ENCODE measurements at places on chromosomes 4 and X. TPM values are rescaled to one million over a fixed set of nuclear protein-coding genes. Genes with fewer than 3 reads are reported as not detected.

The HHIP gene
- polyA plus RNA-seq = 33.9 TPM

The SH3D19 gene
- polyA plus RNA-seq = 31.9 TPM

The MID1 gene
- 25.9 TPM for polyA plus RNA-seq

The CWH43 gene
- polyA plus RNA-seq = not detected

The AGTR2 gene
- 0.21 TPM for polyA plus RNA-seq

The KLB gene
- polyA plus RNA-seq = 11.5 TPM

The PGAM4 gene
- polyA plus RNA-seq = not detected

The FAM47C gene
- not detected for polyA plus RNA-seq

The OTC gene
- polyA plus RNA-seq = 10.1 TPM

DNA sequence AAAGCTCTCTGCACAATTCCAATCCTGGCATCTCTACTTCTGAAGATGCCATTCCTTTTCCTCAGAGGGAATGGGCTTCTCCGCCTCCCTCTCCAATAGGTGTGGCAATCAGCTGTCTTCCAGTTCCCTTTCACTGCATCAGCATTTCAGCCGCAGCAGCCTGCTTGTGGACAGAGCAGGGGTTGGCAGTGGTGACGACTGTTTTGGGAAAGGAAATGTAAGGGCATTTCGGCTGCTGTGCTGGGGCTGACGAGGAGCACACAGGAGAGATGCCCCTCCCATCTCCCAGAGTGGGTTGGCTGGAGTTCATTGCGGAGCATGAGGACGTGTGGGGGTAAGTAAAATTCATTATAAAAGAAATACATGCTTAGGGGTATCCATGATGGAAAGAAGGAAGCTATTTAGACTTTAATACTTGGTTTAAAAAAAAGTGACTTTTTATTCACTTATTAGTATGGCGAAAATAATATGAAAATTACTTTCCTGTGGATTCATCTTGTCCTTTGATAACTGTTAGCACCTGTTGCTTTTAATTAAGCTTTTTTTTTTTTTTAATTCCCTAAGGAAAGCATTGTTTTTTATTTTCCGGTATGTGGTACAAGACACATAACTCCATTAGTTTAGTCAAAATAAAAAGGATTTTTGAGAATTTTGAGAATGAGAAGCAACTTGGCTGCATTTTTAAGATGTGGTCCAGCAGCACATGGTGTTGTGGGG, at the start of gene LIMCH1:
Gene LIMCH1, plus strand, starts transcription at position 141 of the 717 bp plus-strand sequence. CDS start 67,839 bp downstream, outside the sequence.
- no peak within 1 kb of the TSS for H3K27ac ChIP-seq
- DNase-seq = no peak
- peaks cover 2% of the 10 kb centered on the region for H3K27me3 ChIP-seq

DNA sequence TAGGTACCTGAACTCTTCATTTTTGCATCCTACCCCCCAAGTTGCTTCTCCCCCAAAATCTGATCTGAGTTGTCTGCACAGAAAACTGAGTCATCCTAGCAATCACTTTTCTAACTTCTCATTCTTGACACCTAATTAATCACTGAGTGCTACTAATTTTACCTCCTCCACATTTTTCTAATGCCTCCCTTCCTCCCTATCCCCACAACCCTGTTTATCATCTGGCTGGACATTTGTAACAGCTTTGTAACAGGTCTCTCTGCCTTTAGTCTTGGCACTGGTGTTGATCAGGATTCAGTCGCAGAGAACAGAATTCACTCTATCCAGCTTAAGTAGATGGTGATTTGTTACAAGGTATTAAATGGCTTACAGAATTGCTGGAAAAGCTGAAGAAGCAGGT, 303.9 kb upstream of the GATB start:
- H3K4me1 ChIP-seq = peaks cover 8% of the 10 kb centered on the region
- H3K27ac ChIP-seq = no peak overlapping the region
- no peak overlapping the region for H3K4me3 ChIP-seq

- no peaks in the 10 kb centered on the region for H3K4me1 ChIP-seq
- H3K36me3 ChIP-seq = no peaks in the 10 kb centered on the region
- no peak overlapping the region for H3K27ac ChIP-seq
- DNase-seq = no peak
- no peak overlapping the region for H3K4me3 ChIP-seq
Observed at GRCh38 chrX:54230435-54231148, 47.5 kb upstream of the FAM120C start.

- no peak overlapping the region for H3K4me3 ChIP-seq
- H3K36me3 ChIP-seq = no peaks in the 10 kb centered on the region
- H3K27ac ChIP-seq = peak overlapping the region; percentile 12
- H3K4me1 ChIP-seq = no peaks in the 10 kb centered on the region
Observed at GRCh38 chrX:3094261-3094660, 53.0 kb downstream of the ARSF start.

DNA sequence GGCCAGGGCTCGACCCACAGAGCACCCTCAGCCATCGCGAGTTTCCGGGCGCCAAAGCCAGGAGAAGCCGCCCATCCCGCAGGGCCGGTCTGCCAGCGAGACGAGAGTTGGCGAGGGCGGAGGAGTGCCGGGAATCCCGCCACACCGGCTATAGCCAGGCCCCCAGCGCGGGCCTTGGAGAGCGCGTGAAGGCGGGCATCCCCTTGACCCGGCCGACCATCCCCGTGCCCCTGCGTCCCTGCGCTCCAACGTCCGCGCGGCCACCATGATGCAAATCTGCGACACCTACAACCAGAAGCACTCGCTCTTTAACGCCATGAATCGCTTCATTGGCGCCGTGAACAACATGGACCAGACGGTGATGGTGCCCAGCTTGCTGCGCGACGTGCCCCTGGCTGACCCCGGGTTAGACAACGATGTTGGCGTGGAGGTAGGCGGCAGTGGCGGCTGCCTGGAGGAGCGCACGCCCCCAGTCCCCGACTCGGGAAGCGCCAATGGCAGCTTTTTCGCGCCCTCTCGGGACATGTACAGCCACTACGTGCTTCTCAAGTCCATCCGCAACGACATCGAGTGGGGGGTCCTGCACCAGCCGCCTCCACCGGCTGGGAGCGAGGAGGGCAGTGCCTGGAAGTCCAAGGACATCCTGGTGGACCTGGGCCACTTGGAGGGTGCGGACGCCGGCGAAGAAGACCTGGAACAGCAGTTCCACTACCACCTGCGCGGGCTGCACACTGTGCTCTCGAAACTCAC, 3.6 kb downstream of the MID1IP1 start:
- peak overlapping the region; percentile 64 for H3K4me3 ChIP-seq
- H3K27ac ChIP-seq = peak overlapping the region; percentile 96
- DNase-seq = peak; percentile 32
- peaks cover 22% of the 10 kb centered on the region for H3K4me1 ChIP-seq
- H3K27me3 ChIP-seq = no peaks in the 10 kb centered on the region

DNA sequence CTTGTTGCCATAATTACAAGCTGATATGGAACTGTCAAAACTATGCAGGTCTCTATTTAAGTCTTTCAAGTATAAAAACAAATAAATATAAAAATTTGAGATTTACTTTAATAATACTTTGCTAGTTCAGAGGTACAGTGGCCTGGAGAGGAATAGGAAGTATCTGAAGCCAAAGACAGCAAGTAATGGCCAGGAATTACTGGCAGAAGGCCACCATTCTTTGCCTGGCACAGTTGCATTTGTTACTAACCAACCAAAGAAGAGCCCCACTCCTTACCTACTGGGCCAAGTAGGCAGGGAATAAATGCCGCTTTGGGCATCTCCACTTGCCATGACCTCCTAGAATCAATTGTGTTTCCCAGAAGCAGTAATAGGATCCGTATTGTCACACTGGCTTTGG, 13.8 kb upstream of the ADAMTS3 start:
- no peak overlapping the region for H3K27ac ChIP-seq
- H3K27me3 ChIP-seq = no peaks in the 10 kb centered on the region
- no peaks in the 10 kb centered on the region for H3K36me3 ChIP-seq
- H3K4me1 ChIP-seq = no peaks in the 10 kb centered on the region
- no peak overlapping the region for H3K4me3 ChIP-seq
- DNase-seq = no peak

DNA sequence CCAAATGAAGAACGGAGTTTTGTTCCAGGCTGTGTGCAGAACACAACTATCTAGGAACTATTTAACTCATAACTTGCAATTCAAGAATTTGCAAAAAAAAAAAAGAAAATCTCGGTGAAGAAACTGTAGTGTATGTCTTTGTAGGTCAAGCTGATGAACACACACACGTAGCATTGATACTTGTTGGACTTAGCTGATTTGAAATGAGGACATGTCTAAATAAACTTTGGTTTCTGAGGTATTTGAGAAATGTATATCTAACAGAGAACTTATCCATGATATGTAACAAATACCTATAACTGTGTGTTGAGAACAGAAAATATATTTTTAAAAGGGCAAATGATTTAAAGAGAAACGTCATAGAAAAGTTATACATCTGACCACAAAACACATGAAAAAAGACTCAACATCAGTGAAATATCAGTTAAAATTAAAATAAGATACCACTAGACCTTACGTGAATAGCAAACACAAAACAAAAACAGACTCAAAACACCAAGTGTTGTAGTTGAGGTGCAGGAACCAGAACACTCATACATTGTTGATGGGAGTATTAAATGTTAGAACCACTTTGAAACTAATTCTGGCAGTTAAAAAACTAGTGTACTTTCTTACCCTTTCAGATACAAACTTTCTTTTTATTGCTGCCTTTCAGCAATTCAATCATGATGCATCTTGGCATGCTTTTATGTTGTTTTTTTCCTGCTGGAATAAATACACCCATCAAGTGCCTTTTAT, 1535.8 kb upstream of the PCDH10 start:
- no peak for DNase-seq
- no peaks in the 10 kb centered on the region for H3K4me1 ChIP-seq
- H3K27me3 ChIP-seq = no peaks in the 10 kb centered on the region
- no peak overlapping the region for H3K4me3 ChIP-seq
- no peak overlapping the region for H3K27ac ChIP-seq

- no peak for DNase-seq
- H3K27ac ChIP-seq = no peak overlapping the region
- H3K4me1 ChIP-seq = no peaks in the 10 kb centered on the region
- no peak overlapping the region for H3K4me3 ChIP-seq
- no peaks in the 10 kb centered on the region for H3K27me3 ChIP-seq
- H3K36me3 ChIP-seq = no peaks in the 10 kb centered on the region
Observed at GRCh38 chr4:86878640-86879039, 13.6 kb downstream of the C4orf36 start.

GRCh38 chrX:56728321-56728720, 722 bp upstream of the NBDY start:
- H3K36me3 ChIP-seq = no peaks in the 10 kb centered on the region
- H3K4me1 ChIP-seq = peaks cover 13% of the 10 kb centered on the region
- peak overlapping the region; percentile 66 for H3K4me3 ChIP-seq
- DNase-seq = no peak

DNA sequence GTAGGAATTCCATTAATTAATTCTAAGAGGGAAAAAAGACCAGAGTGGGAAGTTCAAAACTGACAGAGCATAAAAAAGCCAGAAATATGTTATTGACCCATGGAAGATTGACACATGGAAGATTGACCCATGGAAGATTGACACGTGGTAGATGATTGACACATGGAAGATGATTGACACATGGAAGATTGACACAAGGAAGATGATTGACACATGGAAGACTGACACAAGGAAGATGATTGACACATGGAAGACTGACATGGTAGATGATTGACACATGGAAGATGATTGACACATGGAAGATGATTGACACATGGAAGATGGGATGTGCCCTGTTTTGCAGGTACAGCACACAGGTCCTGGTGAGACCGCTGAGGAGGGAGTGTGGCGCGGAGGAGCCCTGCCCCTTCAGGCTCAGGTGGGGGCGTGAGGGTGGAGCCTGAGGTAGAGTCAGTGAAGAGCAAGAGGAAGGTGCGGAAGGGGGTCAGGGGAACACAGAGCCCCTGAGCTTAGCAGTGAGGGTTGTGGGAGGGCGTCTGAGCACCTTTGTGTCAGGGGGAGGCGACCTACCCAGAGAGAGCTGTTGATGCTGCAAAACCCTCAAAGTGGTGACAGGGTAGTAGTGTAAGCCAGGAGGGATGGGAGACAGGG, 15.8 kb upstream of the PDE6B start:
- no peak overlapping the region for H3K27ac ChIP-seq
- H3K4me1 ChIP-seq = no peaks in the 10 kb centered on the region
- H3K36me3 ChIP-seq = no peaks in the 10 kb centered on the region

DNA sequence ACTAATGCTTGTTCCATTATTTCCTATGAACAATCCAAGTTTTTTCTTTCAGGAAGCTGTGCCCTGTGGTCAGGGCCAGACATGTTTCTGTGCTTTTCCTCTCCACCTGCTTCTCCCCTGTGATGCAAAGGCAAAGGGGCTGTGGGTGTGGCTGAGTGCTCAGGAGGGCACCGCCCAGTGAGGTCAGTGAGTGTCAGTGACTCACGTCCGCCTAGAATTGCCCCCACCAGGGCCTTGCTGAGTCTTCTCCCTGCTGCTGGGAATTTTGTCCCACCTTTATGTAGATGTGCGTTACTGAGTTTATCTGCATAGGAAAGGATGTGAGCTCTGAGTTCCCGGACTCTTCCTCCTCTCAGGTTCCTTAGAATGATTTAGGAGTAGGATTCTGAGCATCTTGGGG, 283.2 kb downstream of the DCHS2 start:
- no peaks in the 10 kb centered on the region for H3K4me1 ChIP-seq
- no peak overlapping the region for H3K27ac ChIP-seq
- H3K36me3 ChIP-seq = no peaks in the 10 kb centered on the region

DNA sequence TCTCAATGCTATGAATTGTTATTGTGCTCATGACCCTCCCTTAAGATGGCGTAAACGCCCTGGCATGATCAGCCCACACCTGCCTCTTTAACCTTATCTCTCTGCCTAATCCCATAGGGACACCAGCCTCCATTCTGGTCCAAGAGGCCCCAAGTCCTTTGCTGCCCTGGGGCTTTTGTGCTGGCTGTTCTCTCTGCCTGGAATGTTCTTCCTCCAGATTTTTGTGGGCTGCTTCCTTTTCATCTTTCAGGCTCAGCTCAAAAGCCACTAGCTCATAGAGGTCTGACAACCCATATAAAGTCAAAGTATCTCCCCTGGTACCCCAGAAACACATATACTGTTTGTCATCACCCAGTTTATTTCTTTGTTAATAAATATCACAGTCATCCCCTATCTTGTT, 42.4 kb downstream of the APLN start:
- H3K4me3 ChIP-seq = no peak overlapping the region
- H3K36me3 ChIP-seq = no peaks in the 10 kb centered on the region
- no peaks in the 10 kb centered on the region for H3K27me3 ChIP-seq
- no peaks in the 10 kb centered on the region for H3K4me1 ChIP-seq

DNA sequence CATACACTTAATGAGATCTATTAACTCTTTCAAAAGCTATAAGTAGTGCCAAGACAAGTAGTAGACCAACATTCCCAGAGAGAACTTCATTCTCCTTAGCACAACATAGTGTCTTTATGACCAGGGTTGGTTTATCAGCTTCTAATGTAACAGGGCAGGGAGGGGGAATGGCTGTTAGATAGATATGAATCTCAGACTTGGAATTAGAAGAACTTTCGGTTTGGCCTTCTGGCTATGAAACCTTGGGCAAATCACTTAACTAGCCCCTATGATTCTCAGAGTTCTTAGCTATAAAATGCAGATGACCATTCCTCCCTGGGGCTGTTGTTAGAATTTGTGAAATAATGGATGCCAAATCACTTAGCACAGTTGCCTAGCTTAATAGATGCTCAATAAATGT, 132.2 kb downstream of the SLC10A7 start:
- H3K4me1 ChIP-seq = no peaks in the 10 kb centered on the region
- no peaks in the 10 kb centered on the region for H3K27me3 ChIP-seq
- no peak overlapping the region for H3K27ac ChIP-seq
- DNase-seq = no peak

Data from hepatocyte (in vitro differentiated cells).